ENCODE measurements at places on chromosomes 12 and 14. TPM values are rescaled to one million over a fixed set of nuclear protein-coding genes. Genes with fewer than 3 reads are reported as not detected.

GRCh38 chr14:30853946-30854345, 20.4 kb upstream of the COCH start:
- H3K27ac ChIP-seq = no peak overlapping the region
- no peak for DNase-seq
- H3K27me3 ChIP-seq = no peaks in the 10 kb centered on the region
- no peaks in the 10 kb centered on the region for H3K4me1 ChIP-seq

DNA sequence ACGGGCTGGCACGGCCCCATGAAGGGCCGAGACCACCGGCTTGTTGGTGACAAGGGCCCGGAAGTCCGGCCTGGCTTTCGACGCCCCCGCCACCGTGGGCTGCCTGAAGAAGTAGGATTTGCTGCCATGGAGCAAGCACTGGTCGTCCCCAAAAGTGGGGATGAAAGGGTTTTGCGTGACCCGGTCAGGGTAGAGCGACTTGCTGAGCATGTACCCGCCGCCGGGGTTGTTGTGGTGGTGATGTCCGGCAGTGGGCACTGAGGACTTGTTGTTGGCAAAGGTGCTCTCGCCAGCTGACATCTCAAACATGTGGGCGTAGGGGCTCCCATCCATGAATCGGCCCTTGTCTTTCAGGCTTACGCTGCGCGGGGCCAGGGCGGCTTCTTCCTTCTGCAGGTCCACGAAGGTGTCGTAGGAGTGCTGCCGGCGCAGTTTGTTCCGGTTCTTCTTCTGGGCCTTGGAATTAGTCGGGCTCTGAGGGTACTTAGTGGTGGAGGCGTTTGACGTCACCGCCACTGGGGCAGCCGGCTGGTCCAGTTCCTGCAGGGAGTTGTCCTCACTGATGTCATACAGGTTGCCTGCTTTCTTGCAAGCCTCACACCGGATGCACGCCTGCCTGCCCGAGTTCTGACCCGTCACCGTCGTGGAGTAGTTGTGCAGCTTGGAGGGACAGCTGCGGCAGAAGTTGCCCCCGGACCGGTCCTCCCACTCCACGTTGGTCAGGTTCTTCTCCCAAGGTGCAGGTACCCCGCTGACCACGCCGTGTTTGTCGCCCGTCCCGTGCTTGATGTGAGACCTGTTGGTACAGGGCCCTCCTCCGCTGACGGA, 366.6 kb downstream of the EMP1 start:
- no peak overlapping the region for H3K4me3 ChIP-seq
- no peaks in the 10 kb centered on the region for H3K36me3 ChIP-seq
- no peak overlapping the region for H3K27ac ChIP-seq

- H3K27me3 ChIP-seq = no peaks in the 10 kb centered on the region
- DNase-seq = no peak
- peaks cover 6% of the 10 kb centered on the region for H3K4me1 ChIP-seq
- no peak overlapping the region for H3K4me3 ChIP-seq
- H3K36me3 ChIP-seq = no peaks in the 10 kb centered on the region
These were observed 4.5 kb downstream of the PRPF40B start for GRCh38 chr12:49627752-49628360.

Gene AMN1
- 5.9 TPM for total RNA-seq

Gene IL23A
- not detected for total RNA-seq

Gene IRF2BPL
- total RNA-seq = 51.1 TPM

Data from vagina (tissue), 2 donors.